ENCODE measurements at places on chromosomes 5 and 9.
A peak's percentile ranks its signal among the peaks of the same experiment; 100 is the strongest.

- no peak for DNase-seq
These were observed 70.6 kb upstream of the PTPN3 start for GRCh38 chr9:109568568-109569210.

DNA sequence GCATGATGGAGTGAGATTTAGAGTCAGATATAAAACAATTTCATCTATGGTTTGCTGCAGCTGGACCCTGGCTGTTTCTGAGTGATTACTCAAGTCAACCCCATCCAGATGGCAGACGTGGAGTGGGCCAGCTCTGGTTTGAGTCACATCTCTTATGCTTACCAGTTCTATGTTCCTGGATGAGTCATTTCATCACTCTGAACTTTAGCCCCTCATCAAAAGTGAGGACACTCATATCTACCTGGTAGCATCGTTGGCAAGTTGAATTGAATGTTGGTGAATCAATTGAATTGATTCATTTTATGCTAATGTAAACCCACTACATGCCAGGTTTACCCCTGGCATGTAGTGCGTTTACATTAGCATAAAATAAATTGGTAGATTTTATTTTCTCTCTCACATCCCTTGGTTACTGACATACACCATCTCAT, 176.4 kb downstream of the FGF18 start:
- DNase-seq, result no peak

- DNase-seq, result no peak
These were observed 240.0 kb downstream of the SMARCA2 start for GRCh38 chr9:2255128-2255527.

DNA sequence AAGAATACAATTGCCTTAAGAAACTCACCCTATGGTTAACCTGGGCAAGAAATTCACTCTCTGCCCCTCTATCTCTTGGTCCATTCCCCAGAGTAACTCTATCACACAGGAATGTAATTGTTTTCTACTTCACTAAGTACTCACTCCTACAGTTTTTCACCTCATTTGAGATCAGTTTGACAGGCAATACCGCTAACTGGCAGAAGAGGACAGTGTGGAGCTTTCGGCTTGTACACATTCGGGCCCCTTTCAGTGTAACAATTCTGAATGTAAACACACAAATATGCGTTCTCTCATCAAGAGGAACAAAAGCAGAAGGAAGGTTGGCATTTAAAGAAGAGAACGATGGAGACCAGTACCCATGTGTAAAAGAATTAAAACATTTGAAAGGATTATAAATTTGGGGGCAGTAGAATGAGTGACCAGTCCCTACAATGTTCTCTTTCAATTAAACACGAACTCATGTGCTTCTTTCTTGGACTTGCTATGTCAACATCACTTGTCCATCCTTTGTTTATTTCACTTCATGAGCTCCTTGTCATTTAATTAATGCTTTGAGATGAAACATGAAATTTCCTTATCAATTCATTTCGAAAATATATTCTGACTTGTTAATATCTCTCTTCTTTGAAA, 188.5 kb upstream of the GRAMD2B start:
- no peak for DNase-seq

DNA sequence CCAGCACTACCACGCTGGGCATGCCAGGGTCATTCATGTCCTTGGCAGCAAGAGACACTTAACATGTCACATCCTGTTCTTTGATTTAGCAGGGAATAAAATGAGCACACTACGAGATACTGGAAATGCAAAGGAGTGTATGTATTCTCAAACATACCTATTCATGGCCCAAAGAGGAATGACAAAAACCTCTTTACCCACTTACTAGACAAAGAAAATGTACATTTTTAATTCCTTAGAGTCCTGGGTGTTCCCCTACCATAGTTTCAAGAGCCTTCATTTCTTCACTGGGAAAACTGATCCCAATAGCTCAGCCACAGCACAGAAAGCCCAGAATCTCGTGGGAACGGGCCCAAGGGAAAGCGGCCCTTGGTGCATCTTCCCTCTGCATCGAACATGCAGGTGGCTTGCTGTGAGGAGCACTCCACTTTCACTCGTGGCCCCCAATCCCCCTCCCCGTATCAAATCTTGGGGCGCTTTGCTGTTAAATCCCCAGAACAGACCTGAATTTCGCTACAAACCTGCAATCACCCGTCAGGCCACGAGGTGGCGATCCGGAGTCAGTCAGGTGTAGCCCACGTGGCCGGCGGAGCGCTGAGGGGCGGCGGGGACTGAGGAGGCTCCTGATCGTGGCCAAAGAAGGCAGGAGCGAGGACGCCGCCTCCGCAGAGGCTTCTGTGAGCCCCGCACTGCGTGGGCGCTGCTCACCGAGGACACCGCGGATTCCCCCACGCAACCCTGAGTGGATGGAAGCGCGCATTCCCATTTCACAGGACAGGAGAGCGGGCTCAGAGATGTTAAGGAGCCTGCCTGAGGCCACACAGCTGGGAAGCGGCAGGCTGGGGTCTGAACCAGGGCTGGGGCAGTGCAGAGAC, 91.4 kb downstream of the LMX1B start:
- peak; percentile 59 for DNase-seq

GRCh38 chr5:2680979-2681378, 70.5 kb downstream of the IRX2 start:
- no peak for DNase-seq

GRCh38 chr5:159146839-159147238, 47.1 kb upstream of the EBF1 start:
- no peak for DNase-seq

DNA sequence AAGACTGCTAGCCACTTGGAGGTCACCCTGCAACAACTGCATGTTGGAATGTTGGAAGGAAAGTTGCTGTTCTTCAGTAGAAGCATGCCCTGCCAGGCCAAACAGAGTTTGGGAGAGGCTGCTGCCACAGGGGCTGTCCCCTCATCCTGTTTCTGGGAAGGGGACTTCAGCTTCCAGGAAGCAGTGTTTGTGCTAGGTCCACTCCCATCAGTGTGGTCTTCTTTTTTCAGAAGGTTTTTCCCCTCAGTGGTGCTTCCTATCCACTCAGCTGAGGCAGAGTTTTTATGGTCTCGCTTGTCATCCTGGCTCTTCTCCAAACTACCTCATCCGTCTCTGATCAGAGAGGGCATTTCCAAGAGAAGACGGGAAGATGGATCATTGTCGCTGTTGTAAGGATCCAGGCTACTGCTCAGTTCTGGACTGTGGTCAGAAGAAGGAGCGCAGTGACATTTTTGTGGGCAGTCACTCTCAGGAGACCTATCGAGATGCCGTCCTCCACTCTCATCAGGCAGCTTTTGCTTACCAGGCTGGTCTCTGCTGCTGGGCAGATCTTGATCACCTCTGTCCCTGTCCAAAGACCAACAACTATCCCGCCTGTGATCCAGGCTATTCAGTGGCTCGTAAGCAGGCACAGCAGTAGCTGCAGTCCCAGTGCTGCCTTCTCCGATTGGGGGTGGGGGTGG, 97.8 kb upstream of the C5orf63 start:
- no peak for DNase-seq

GRCh38 chr5:112381521-112381920, 37.6 kb downstream of the EPB41L4A start:
- no peak for DNase-seq

DNA sequence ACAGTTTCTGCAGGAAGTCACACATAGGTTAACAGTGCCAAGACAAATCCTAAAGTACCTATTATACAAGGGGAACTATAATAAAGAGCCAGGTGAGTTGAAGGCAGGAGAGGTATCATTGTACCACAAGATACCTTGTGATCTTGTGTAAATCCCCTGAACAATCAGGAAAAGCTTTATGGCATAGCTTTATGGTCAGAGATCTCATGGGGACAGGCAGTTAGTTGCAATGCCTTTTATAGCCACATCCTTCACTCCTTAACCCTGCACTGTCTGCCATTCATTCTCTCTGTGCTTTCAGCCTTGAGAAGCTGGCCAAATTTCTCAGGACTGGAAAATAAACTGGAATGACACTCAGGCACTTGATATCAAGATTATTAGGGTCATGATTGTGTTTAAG, 97.0 kb downstream of the GHR start:
- no peak for DNase-seq

GRCh38 chr9:95857896-95858295, 17.6 kb upstream of the ERCC6L2 start:
- DNase-seq, result no peak

DNA sequence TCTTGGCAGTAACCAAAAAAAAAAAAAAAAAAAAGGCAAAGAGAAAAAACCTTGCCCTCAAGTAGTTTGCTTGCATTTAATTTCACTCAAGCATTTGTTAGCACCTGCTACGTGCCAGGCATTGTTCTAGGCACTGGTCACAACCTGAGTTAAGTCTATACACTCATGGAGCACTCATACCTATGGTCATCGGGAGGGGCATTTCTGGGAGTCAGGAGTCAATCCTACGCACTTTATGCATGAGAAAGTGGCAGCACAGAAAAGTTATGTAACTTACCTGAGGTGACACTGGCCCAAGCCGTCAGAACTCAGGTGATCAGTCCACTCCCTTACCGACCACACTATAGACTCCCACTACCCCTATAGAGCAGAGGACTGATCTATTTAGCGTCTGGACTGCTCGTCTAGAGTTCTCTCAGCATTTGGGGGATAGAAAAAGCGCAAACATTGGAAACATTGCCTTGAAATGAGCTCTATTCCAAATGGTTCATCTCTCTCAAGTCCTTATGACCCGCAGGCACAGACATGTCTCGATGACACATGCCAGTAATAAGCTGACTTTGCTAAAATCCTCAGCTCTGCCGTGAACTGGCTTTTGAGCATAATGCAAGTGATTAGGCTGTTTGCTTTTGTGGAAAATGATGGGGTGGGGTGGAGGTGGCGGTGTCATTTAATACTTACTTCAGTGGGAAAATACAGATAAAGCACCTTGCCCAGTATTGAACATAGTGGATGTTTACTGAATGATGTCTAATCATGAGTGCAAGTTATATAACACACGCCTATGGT, 160.2 kb downstream of the ARHGEF28 start:
- no peak for DNase-seq

DNA sequence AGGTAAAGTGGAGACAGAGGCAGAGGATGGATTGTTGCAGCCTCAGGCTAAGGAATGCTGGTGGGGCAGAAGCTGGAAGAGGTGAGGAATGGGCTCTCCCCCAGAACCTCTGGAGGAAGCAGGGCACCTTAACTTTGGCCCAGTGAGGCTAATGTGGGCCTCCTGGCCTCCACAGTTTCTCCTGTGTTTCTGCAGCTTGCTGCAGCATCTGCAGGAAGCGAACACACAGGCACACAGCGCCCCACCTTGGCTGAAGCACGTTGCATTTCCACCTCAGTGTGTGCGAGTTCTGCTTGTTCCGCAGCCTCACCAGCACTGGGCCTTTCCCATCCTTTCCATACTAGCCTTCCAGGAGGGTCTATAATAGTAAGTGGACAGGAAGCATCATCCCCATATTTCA, 27.2 kb upstream of the ASS1 start:
- DNase-seq, result no peak

DNA sequence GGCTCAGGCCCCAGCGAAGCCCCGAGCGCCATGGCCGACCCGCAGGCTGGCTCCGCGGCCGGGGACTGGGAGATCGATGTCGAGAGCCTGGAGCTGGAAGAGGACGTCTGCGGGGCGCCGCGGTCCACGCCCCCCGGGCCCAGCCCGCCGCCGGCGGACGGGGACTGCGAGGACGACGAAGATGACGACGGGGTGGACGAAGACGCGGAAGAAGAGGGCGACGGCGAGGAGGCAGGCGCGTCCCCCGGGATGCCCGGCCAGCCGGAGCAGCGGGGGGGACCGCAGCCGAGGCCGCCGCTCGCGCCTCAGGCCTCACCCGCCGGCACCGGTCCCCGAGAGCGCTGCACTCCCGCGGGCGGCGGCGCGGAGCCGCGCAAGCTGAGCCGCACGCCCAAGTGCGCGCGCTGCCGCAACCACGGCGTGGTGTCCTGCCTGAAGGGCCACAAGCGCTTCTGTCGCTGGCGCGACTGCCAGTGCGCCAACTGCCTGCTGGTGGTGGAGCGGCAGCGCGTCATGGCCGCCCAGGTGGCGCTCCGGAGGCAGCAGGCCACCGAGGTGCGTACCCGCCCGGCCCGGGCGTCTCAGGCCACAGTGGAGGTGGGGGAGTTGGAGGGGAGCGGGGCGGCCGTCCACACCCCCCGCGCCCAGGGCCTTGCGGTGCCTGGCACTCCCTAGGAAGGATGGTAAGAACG, 1.6 kb downstream of the DMRT2 start:
- DNase-seq, result peak; percentile 53

DNA sequence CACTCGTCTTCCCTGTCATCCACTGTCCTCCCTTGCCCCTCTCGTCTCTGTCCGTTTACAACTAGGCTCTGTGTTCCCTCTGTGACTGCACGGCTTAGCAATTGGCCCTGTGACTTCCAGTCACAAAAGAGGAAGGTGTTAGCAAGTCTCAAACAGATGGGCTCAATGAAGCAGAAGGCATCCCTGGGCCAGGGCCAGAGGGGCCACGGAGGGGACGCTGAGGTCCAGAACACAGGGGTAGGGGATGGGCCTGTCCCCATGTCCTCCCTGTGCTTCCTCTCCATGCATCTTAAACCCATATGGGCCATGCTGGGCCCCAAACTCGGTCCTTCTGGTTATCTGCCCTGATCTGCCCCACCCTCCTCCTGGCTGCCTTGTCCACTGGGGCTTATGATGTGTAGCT, at the start of gene CD72:
CD72 (minus strand) TSS at position 89 of the 403 bp plus-strand sequence. CDS start 110 bp downstream, outside the sequence.
- no peak for DNase-seq

Data from hypothalamus (tissue), 51 donors.